ENCODE measurements at places on chromosomes 12 and 14.
A peak's percentile ranks its signal among the peaks of the same experiment; 100 is the strongest.

- no peak for DNase-seq
Measured at GRCh38 chr14:56807386-56808109, 2.7 kb downstream of the OTX2 start.

- no peak for DNase-seq
Measured at GRCh38 chr14:55288439-55288838, 17.2 kb downstream of the FBXO34 start.

GRCh38 chr14:101033446-101034165 lies 130.1 kb upstream of the RTL1 start:
- DNase-seq: no peak

- DNase-seq: peak; percentile 19
Measured at GRCh38 chr14:74867673-74868072, 8.3 kb downstream of the PROX2 start.

DNA sequence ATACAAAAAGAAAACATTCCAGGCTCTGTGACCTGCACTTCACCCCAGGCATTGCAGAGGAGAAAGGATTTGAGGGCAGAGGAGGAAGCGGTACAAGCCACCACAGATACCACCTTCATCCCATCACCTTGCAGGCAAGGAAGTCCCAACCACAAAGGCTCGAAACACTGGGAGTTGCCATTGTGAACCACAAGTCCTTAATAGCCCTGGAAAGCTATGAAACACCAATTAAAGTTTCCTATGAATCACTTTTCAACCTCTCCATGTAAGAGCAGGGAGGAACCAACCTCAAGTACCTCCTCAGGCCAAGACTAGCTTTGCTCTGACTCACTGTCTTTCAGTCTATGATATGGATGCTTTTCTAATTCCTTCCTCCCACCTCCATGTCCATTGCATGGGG lies 27.0 kb downstream of the MAP3K9 start:
- no peak for DNase-seq

GRCh38 chr12:77151030-77151429 lies 85.7 kb upstream of the E2F7 start:
- no peak for DNase-seq

GRCh38 chr14:93804654-93805053 lies 16.4 kb upstream of the PRIMA1 start:
- no peak for DNase-seq

GRCh38 chr12:102879144-102879763 lies 37.8 kb downstream of the PAH start:
- DNase-seq: no peak

DNA sequence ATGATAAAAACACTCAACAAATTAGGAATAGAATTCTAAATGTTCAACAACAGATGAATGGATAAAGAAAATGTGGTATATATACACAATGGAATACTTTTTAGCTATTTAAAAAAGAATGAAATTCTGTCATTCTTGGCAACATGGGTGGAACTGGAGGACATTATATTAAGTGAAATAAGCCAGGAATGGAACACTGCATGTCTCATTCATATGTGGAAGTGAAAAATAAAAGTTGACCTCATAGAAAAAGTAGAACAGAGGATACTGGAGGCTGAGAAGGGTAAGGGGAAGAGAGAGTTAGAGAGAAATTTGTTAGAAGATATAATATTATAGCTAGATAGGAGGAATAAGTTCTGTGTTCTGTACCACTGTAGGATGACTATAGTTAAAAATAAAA lies 35.8 kb upstream of the ZFP36L1 start:
- DNase-seq: no peak

GRCh38 chr12:96989916-96990315 lies 82.9 kb downstream of the NEDD1 start:
- DNase-seq: no peak

- no peak for DNase-seq
Measured at GRCh38 chr14:21047378-21047781, 5.2 kb downstream of the RNASE7 start.

GRCh38 chr12:100331871-100332270 lies 25.0 kb upstream of the SLC17A8 start:
- DNase-seq: no peak
